Pulmonary artery endothelial cell (primary cell): ENCODE measurements at places on chromosomes 3 and 15. TPM values are rescaled to one million over a fixed set of nuclear protein-coding genes. Genes with fewer than 3 reads are reported as not detected.

Gene MYH15
- 0.21 and 0.26 TPM in 2 replicates for total RNA-seq

Gene TMEM207
- not detected in 2 replicates for total RNA-seq

Gene ADIPOQ
- total RNA-seq, result not detected in 2 replicates

Gene CFAP20DC
- 1.1 and 2.3 TPM in 2 replicates for total RNA-seq

Gene ARNT2
- total RNA-seq, result under 0.01 and 0.13 TPM in 2 replicates

Gene NRROS
- total RNA-seq, result 2.0 and 4.8 TPM in 2 replicates

DNA sequence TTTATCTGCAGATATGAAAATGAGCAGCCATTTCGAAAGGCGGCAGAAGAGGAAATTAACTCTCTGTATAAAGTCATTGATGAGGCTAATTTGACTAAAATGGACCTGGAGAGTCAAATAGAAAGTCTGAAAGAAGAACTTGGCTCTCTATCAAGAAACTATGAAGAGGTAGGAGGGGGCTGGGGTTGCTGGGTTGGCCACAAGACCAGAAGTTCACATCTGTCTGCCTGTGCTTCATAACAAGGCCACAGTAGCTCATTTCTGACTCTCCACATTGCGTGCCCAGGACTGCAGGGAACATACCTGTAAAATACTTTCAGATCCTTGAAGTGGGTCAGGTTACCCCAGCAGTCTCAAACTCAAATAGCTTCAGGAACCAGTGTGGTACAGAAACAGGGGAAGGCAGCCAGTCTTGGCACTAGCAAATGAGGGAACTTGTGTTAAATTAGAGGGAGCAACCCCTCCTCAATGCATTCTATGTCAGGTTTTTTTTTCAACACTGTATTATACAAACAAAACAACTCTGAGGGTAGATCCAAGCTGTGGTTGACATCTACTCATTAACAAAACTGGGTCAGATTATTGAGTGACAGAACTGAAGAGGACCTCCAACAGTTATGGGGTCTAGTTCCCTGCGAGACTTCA, 48.7 kb downstream of the BFSP2 start:
- no peak for DNase-seq

DNA sequence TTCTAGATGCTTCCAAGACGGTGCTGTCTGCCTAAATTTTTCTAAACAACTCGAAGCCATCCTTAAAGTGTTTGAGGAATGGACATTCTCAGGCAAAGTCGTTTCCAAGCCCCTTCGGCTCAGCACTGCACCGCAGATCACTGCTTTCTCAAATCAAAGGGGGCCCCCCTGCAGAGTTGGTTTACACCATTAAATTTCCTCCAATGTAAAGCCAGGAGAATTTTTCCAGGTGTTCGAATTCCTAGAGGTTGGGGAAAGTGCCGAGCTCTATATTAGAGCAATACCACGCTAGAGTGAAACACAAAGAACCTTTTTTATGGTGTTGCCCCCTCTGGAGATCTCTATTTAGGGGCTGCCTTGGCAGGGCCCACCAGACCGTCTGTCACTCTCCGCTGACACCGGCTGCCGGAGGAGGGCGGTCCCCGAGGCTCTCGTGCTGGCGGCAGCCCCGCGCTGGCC, 277.9 kb upstream of the NR2F2 start:
- DNase-seq, result no peak

- no peak for DNase-seq
Observed at GRCh38 chr3:152054315-152054714, 180.9 kb downstream of the SUCNR1 start.

DNA sequence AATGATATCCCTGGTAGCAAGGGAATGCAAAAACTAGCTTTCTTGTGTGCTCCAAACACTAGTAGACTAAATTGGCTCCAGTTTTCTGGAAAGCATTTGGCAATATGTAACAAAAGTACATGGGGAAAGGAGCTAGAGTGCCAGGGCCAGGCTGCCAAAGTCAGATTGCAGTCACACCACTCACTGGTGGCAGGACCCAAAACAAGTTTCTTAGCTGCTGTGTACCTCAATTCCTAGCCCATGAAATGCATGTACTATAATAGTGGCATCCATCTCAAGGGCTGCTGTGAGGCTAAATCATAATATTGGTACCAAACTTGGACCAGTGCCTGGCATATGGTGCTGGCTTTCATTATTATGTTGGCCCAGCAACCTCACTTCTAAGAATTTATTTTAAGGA, 49.3 kb downstream of the CLDN18 start:
- no peak for DNase-seq

DNA sequence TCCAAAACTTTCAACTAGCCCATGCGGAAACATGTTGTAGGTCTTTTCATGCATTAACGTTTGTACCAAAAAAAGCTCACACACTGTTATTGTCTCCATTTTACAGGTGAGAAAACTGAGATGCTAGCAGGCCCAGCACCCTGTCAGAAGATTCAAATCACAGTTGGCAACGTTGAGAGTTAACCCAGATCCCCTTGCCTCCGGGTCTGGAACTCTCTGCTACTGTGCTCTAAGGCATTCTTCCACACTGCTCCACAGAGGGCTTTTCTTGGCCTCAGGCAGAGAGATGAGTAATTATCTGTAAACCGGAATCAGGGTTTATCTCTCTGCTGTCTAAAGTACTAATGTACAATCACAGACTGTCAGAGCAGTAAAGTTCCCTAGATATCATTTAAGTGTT, 186.0 kb upstream of the LPP start:
- no peak for DNase-seq

GRCh38 chr3:112489674-112490479, 9.4 kb downstream of the BTLA start:
- no peak for DNase-seq

GRCh38 chr3:10964537-10965167, 27.9 kb upstream of the SLC6A1 start:
- DNase-seq, result no peak

DNA sequence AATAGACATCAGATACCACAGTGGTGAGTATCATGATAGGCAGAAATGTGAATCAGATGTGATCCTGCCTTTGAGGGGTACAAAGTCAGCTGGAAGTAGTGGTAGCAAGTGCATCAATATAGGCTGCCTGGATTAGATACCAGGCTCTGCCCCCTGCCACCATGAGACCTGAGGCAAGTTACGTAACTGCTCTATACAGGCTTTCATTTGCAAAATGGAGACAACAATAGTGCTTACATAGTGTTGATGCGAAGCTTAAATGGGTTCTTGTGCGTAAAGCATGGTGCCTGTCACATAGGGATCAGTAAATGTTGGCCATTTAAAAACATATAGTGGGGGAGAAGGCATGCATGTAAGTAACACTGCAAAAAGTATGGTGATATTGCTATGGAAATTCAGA, 158.0 kb downstream of the RYR3 start:
- no peak for DNase-seq

GRCh38 chr3:14458434-14459275, 56.2 kb downstream of the SLC6A6 start:
- no peak for DNase-seq

DNA sequence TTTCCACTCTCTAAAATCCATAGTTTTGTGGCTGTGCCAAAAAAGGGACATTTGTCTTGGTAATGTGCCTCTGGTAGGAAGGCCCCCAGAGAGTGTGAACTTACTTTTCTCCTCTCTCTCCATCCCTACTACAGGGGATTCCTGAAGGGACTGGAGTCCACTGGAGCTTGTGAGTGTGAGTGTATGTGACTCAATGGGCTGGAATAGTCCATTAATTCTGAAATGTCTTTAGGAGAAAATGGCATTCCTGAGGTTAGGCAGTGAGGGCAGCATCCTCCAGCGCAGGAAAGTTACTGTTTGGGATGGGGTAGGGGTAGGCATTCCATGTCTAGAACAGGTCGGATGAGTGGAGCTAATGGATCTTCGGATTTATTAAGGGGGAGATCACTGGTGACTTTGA, 59.8 kb upstream of the CACNA2D3 start:
- DNase-seq, result no peak

GRCh38 chr3:120652896-120653545, 29.0 kb downstream of the HGD start:
- no peak for DNase-seq

- DNase-seq, result no peak
Observed at GRCh38 chr3:119779731-119780383, 2.0 kb upstream of the NR1I2 start.

- DNase-seq, result no peak
Observed at GRCh38 chr3:30649572-30650318, 43.3 kb downstream of the TGFBR2 start.

DNA sequence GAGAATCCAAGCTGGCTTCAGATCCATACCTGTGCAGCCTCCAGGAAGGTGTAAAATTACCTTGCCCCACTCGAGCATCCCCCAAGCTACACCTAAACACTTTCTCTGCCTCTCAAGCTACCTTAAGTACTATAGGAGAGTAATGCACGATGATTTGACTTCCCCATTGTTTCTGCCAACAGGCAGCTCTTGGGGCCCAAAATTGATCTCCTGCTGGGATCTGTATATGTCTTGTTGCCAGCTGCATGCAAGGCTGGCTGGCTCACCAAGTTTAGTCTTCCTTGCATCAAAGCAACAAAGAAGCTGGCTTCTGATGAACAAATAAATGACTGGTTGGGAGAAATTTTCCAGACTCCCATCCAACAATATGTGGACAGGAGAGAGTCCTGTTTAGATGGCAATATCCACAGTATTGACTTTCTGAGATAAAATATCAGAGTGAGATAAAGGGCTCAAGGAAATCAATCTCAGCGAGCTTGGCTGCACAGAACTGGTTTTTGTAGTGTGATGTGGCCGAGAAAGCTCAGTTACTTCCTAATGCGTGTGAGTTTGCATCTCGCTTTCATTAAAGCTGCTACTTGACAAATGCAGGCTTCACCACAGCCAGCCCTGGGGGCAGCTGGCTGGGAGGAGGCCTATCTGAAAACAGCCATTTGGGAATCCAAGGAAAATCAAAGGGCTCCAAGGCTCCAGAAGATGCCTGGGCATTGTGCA, 140.7 kb downstream of the MINAR1 start:
- DNase-seq, result no peak

- DNase-seq, result no peak
Observed at GRCh38 chr3:184503647-184504046, 57.9 kb upstream of the EPHB3 start.

DNA sequence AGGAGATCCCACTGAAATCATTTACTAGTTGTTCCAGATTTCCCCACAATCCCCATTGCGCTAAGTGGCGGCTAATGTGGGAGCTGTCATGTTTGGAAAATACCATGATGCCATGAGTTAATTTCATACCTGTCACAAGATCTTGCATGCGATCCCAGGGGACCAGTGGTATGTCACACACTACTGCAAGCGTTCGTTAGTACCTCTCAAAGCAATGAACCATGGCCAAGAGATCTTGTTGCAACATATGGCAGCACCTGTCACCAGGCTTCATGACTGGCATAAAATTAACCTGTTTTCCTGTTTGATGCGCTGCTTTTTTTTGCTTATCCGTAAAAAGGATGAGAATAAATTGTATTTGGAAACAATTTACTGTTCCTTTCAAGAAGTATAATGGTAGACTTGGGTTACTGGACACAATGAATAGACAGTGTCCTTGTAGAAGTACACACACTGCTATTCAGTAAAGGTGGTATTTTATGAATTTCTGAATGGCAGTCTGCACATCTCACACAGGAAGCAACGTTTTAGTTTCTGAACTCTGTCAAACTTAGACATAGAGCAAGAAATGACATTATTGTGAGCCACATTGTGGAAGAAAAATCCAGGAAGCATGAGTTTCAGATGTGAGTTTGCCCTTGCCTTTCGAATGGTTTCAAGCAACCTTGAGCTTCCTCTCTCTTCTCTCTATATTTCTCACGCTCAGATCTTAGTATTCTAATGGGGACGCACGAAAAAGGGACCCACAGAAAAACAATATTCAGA, 81.9 kb downstream of the CHL1 start:
- DNase-seq, result no peak

GRCh38 chr3:46184469-46184868, 23.6 kb downstream of the CCR1 start:
- DNase-seq, result no peak

GRCh38 chr3:197001972-197002700, 27.5 kb downstream of the MELTF start:
- no peak for DNase-seq

DNA sequence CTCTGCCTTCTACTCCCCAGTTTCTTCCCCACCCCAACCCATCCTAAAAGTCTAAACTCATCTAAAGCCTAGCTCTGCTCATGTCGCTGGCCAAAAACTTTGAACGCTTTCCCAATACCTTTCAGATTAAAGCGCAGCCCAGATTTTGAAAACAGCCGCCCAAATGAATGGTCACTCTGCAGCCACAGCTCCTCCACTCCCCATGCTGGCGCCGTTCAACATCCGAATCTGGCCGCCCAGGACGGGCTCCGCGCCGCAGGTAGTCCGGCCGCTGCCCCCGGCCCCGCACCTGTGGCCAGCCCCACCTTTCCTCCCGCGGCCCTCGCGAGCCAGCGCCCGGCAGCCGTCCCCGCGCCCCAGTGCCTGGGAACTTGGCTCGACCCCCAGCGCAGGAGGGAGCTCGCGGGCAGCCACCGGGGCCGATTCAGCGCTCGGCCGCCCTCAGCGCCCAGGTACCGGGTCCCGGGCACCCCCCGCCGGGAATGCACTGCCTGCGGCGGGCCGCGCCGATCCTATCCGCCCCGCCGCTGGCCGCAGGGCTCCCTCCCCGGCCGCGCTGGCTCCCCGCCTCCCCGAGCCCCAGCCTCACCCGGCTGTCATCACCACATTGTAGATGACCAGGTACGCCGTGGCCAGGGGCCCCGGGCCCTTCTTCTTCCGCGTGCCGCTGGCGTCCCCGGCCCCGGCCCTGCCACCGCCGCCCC, 417 bp downstream of the HACD2 start:
- no peak for DNase-seq

DNA sequence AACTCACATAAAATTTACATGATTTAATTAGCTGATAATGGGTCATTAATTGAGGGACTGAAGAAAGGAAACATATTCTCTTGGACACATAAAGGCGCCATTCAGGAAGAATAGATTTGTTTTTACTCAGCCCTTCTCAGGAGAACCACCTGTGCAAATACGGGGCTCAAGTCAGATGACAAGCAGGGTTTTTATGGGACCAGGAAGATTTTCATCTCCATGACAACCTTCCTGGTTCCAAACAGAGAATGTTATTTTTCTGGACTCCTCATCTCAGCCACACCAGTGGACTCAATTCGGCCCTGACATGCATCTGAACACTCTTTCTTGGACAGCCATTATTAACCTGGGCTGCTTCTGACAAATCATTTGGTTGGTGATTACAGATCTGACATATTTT, 120.5 kb downstream of the PDZRN3 start:
- DNase-seq, result no peak

DNA sequence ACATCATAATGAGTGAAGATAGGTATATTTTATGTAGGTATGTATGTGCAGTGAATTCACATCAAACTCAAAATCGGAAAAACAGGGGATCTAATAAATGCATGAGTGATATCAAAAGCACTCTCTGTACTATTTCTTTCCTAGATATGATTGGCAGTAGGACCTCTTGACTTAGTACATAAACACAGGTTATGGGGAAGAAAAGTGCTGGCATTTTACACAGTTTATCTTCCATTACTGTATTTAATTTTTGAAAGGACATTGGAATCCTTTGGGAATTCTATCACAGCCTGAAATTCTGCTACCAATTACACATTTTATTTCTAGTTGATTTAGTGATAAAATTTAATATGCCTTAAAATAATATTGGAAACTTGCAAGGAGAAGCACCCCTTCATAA, 470.5 kb upstream of the ONECUT1 start:
- no peak for DNase-seq

- DNase-seq, result no peak
Observed at GRCh38 chr15:81643771-81644170, 269.8 kb upstream of the TMC3 start.
